ENCODE measurements at places on chromosomes 12 and 14.

GRCh38 chr12:28865776-28866175, 283.3 kb upstream of the FAR2 start:
- no peak for DNase-seq

DNA sequence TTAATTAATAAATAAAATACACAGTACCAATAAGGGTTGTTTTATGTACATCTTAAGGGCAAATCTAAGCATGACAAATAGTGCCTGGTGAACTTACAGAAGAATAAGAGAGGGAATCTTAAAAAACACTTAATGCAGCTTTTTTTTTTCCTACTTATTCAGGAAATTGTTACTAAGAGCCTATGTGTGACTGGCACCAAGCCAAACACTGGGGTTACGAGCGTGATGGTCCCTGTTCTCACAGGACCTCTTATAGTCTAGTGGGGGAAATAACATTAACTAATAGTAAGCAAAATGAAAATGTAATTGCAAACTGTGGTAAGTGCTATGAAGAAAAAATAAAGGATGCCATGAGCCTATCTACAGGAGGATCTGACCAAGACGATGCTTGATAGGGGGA, 53.6 kb downstream of the RTN1 start:
- no peak for DNase-seq

DNA sequence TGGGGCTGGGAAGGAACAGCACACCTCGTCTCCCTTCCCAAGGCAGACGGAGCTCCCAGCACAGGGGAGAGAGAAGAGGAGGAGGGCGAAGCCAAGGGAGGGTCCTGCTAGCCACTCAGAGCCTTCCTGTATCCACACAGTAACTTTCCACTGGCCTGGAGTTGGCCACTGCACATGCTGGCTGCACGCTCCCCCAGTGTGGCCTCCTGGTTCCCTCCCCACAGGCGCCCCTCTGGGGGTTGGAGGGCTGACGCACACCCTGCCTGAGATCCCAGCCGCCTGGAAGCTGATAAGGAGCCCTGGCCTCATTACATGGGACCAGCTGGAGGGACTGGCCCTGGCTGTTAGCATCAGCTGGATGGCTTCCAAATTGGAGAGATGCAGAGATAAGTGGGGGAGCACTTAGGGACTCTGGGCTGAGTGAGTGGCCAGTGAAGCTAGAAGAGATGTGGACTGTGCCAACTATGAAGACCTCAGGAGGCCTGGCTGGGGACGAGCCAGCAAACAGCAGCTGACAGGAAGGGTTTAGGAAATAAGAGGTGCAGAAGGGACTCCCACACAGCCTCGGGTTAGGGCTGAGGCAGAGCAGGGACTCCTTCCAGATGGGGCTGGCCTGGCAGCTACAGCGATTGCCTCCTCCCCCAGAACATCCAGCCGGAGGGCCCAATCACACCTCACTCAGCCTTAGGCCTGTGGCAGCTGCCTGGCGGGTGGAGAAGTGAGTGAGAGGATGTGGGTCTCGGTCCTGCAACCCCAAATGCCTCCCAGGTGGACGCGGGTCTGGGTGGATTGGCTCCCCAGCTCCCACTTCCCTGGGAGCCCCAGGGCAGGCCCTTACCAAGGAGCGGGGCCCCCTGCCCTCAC, 26.3 kb upstream of the BCDIN3D start:
- DNase-seq, result no peak

DNA sequence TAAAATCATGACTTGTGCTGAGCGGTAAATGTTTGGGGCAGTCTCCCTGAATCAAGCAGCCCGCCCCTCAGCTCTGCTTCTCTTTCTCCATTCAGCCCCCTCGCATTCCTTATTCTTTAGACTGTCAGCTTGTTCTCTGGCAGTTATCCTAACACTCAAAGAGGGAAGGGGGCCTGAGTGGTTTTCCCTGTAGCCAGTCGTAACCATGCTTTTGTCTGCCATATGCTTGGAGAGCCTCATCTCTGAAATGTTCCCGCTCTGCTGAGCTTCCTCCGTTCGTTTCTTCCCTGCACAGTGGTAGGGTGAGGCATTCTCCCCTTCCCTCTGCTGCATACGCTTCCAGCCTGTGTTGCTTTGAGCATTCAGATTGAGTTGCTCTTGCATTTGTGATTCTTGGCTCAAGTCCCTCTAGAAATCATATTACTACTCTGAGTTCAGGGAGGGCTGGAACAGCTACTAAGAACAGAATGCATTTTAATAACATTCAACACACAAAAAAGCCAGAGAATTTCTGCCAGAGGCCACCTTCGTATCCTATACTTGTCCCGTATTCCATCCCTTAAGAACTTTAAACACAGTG, 119.7 kb downstream of the FBXL14 start:
- DNase-seq, result no peak

- DNase-seq, result no peak
Measured at GRCh38 chr12:132580701-132581292, 29.6 kb downstream of the LRCOL1 start.

- DNase-seq, result no peak
Measured at GRCh38 chr12:124582108-124582424, 14.7 kb upstream of the NCOR2 start.

- no peak for DNase-seq
Measured at GRCh38 chr14:51463461-51463860, 188.2 kb upstream of the FRMD6 start.

DNA sequence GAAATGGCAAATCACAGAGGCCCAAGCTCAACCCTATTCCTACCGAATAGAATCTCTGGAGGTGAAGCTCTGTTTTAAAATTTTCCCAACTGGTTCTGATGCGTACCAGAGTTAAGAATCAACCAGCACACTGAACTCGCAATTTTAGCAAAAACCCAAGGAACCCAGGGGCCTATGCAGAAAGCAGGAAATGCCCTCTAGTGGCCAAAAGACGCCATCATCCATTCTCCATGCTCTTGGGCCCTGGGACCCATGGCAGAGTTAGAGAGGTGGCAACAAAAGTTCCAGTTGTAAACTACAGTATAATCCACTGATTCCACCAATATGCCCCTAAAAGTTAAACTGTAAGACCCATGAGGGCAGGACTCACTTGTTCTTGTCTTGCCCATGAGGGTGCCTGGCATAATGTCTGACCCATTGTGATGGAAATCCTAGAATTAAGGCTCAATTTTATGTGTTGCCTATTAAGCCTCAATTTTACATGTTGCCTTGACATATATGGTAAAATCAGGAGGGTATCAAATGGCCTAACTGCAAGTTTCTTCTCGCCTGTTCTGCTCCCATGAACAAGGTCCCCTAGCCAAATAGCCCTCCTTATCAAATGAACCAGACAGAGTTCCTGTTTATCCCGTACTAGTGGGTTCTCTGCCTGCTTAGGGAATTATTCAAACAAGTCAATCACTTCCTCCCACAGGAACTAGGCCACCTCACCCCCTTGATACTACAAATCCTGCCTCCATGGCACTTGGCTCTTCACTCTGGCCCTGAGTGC, 137.5 kb upstream of the CPM start:
- DNase-seq, result peak; percentile 49

GRCh38 chr14:95619785-95620417, 66.3 kb upstream of the TCL1B start:
- DNase-seq, result no peak

- no peak for DNase-seq
Measured at GRCh38 chr12:20560935-20561334, 134.2 kb upstream of the SLCO1C1 start.

GRCh38 chr14:66643344-66643743, 135.4 kb downstream of the GPHN start:
- no peak for DNase-seq

DNA sequence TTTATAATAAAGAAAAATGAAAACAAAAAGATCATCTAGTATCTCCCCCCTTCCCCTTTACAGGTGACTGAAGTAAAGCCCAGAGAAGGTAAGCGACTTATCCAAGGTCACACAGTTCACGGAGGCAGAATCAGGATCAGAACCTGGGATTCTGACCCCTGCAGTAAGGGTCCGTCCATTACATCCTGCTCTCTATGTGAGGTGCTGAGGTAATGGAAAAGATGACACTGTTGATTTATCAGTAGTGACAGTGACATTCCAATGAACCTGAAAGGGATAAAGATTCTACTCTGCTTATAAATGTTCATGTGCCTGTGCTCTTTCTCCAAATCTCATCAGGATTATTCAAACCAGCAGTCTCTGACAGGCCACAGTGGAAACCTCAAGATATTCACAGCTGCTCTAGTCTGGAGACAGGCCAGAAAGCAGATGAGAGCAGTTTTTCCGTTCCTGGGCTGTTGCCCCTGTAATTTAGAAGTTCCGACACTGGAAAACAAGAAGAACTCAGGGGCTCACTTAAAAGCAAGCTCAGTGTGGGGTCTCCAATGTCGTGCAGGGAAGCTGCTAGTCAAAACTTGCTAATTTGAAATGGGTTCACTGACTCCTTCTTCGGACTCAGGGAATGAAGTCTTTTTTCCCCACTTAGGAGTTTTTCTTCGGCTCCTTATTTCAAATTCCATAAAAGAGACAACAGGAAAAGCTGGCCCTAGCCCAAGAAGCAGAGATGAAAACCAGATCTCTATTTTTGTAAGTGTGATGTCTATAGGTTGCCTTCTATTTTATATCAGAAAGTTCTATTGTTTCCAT, 131.8 kb upstream of the EEA1 start:
- no peak for DNase-seq

DNA sequence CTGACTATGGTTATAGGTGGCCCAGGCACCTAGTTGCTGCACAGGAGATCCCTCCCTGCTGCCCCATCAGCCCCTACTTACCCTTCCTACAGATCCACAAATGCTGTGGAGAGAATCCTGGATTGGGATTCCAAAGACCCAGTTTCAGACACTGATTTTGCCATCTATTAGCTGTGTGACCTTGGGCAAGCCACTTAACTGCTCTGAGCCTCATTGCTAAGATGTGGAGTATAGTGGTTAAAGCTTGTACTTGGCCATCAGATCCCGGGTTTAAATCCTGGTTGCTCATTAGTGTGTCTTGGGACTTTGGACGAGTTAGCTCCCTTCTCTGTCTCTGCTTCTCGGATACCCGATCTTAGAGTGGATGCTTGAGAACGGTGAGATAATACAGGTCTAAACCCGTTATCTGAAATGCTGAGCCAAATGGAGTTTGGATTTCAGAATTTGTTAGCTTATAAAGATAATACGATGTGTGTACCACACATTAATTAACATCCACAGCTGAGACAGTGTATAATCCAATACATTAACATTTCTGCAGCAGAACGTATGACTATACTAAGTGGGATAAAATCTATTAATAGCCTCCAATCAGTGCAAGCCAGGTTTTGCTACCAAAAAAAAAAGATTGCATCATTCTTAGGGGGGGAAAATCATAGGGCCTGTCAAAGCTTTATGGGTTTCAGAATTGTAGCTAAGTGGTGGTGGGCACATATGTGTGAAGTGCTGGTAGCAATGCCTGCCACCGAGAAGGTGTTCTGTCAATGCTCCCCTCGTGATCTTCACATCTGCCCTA, 16.0 kb downstream of the PROX2 start:
- no peak for DNase-seq

DNA sequence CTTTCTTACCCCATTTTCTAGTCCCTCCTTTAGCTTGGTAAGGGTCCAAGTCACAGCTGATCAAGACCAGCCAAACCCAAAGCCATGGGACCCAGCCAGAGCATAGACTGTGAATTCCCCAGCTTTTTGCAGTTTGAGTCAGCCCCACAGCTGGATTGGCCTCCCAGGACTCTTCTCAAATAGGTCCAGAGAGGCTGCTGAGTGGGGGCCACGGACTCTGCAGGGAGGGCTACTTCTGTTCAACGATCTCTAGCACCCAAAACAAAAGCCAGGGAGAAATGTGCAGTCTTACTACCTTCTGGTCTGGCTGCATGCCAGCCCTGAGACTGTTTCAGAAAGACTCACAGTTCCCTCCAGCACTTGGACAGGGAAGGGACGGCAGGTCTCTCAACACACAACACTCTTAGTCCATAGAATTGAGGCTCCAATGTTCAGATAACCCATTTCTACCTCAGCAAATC, 1.6 kb downstream of the VDR start:
- DNase-seq, result no peak

DNA sequence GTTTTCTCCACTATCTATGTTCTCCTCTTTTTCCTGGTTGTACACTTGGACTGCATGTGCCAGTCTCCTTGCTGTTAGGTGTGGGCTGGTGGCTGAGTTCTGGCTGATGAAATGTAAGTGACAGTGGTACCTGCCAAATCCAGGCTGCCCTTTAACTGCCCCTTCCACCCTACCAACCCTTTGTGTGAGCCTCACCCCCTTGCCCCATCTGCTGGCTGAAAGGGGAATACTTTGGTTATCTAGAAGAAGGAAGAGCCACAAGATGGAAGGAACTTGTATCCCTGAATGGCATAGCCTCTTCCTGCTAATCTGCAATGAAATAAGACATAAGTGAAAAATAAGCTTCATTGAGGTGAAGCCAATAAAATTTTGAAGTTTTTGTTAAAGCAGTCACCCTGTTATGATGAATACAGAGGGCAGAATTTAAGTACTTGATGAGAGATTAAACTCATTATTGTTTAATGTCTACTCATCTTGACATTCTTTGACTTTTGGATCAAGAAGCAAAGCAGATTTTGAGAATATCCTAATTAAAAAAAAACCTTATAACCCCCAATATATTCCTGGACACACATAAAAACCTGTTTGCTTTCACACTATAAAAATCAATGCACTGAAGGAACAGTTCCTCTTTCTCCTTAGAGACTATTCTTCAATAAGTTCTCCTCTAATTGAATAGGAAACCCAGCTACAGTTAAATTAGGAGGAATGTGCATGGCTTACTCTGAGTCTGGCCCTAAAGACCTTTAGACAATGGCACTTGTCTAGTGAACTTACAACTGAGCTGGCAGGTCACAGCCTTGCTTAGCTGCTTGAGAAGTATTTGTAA, 262.6 kb upstream of the BTG1 start:
- peak; percentile 37 for DNase-seq

GRCh38 chr14:104706733-104707607, 17.1 kb upstream of the ADSS1 start:
- DNase-seq, result no peak

GRCh38 chr14:101564819-101565698, 3.8 kb downstream of the DIO3 start:
- DNase-seq, result no peak

DNA sequence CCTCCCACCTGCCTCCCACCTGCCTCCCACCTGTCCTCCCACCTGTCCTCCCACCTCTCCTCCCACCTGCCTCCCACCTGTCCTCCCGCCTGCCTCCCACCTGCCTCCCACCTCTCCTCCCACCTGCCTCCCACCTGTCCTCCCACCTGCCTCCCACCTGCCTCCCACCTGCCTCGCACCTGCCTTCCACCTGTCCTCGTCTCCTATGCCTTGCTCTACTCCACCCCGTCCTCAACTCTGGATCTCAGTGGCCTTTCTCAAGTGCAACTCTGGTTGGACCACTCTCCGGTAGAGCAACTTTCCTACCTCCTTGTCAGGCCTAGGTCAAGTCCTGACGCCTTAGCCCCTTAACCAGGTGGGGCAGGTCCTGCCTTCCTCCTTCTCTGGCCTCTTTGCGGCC, 29.3 kb upstream of the PEX5 start:
- DNase-seq, result no peak

- DNase-seq, result no peak
Measured at GRCh38 chr12:94625531-94625930, 24.8 kb downstream of the TMCC3 start.

DNA sequence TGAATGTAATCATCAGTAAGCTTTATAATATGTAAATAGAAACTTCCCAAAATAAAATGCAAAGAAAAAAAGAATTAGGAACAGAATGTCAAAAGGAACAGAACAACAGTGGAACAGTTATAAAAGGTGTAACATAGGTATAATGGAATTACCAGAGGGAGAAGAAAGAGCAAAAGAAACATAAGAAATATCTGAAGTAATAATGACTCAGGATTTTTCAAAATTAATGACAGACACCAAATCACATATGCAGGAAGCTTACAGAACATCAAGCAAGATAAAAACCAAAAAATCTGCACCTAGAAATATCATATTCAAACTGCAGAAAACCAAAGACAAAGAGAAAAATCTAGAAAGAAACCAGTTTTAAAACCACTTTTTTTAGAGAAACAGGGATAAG, 36.1 kb downstream of the TMEM116 start:
- DNase-seq, result no peak

Data from stimulated activated CD4-positive, alpha-beta T cell treated with anti-CD3 and anti-CD28 coated beads, Interleukin-15, amount 100 ng/mL, for 48 hours (primary cell).